ENCODE measurements at places on chromosomes 3 and 15. TPM values are rescaled to one million over a fixed set of nuclear protein-coding genes. Genes with fewer than 3 reads are reported as not detected.

DNA sequence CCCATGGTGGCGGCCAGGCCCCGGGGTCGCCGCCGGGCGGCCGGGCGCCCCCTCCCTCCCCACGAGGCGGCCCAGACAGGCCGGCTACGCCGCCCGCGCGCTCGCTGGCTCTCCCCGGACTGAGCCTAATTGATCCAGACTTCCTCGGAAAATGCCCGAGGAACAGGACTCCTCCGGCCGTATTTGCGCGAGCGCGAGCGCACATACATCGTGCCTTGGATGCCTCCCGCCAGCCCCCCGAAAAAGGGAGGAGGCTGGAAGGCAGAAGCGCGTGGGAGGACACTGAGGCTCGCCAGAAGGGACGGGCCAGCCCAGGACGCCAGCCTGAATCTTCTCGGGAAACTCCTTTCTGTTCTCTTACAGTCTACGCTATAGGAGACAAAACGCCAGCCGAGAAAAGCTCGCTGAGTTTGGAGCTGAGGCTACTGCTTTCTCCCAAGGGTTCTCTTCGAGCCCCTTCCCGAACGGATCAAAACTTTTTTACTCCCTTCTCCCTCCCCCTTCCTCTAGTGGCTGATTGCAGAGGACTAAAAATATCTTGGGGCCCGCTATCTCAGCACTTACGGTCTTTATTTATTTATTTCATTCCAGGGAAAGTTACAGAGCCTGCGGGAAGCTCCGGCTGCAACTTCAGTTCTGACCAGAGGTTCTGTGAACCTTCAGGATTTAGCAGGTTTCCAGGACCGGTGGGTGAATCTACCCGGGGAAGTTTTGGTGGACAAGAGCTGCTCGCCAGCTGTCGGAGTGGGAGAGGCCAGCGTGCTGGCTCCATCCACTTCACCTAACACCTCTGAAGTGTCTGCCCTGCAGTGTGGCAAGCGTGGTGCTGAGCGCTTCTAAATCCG is at the start of gene PDZRN3:
Gene PDZRN3 (minus strand): TSS at position 121 of the 845 bp plus-strand sequence.
- DNase-seq, result no peak

- DNase-seq, result peak; percentile 87
Observed at GRCh38 chr3:111509308-111509707, 32.7 kb upstream of the CD96 start.

GRCh38 chr3:72336821-72337479 is 511.3 kb downstream of the SHQ1 start:
- peak; percentile 68 for DNase-seq

- no peak for DNase-seq
Observed at GRCh38 chr3:151800431-151800830, 13.5 kb upstream of the AADAC start.

DNA sequence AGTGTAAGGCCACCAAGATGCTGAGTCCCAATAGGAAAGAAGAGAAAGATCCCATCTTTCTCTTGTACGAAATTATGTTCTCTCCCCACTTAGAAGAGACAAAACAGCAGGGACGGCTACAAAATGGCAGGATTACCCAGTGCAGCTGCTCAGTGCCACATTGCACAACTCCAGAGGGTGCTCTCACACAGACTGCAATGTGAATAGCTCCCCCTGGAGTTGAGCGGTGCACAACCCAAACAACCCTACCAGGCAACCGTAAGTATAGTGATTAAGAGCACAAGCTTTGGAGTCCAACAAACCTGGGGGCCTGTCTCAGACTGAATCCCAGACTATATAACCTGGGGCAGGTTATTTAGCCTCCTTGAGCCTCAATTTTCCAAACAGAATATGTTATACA is 3.1 kb upstream of the BHLHE40 start:
- peak; percentile 82 for DNase-seq

GRCh38 chr3:49930168-49930690 is 618 bp upstream of the MON1A start:
- no peak for DNase-seq

GRCh38 chr3:124607163-124607562 is 123.1 kb upstream of the UMPS start:
- peak; percentile 91 for DNase-seq

DNA sequence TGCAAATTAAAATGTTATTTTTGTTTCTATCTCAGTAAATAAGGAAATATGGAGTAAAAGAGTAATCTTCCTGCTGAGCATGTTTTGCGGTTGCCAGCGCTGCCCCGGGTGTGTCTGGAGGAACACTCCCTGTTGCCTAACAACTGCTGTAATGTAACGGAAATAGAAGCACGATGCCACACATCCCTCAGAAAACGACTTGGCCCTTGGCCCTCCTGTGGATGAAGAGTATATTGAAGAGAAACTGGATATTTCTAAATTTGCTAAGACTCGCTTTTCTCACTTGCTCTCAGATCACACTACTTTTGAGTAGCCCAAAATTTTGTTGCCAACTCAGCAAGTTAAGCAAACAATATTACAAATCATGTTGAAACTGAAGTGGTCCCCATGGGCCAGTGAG is 18.9 kb downstream of the CX3CR1 start:
- DNase-seq, result peak; percentile 97

GRCh38 chr3:95731753-95732152 is 1082.6 kb upstream of the EPHA6 start:
- peak; percentile 4 for DNase-seq

- DNase-seq, result no peak
Observed at GRCh38 chr3:145133281-145133680, 1027.7 kb downstream of the PLOD2 start.

DNA sequence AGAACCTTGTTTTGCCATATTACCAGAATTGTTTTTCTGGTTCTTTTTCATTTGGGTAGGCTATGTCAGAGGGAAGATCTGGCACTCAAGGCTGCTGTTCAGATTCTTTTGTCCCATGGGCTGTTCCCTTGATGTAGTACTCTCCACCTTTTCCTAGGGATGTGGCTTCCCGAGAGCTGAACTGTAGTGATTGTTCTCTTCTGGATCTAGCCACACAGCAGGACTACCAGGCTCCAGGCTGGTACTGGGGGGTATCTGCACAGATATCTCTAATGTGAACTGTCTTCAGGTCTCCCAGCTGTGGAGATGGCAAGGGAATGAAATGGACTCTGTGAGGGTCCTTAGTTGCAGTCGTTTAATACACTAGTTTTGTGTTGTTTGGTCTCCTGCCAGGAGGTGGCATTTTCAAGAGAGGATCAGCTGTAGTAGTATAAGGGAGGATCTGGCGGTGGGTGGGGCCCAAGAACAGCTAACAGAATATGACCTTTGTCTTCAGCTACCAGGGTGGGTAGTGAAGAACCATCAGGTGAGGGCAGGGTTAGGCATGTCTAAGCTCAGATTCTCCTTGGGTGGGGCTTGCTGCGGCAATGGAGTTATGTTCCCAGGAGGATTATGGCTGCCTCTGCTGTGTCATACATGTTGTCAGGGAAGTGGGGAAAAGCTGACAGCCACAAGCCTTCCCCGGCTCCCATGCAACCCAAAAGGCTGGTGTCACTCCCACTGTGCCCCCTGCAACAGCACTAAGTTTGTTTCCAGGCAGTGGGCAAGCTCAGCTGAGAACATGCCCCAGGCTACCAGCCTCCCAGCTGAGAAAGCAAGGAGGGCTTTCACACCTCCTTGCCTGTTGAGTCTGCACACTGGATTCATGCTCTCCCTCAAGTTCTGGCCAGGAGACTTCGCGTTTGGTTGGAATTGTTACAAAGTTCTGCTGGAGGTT is 252.5 kb downstream of the ISL2 start:
- DNase-seq, result peak; percentile 67

GRCh38 chr3:63993653-63994079 is 29.6 kb downstream of the PSMD6 start:
- peak; percentile 77 for DNase-seq

GRCh38 chr3:126201168-126201567 is 20.8 kb upstream of the ALDH1L1 start:
- DNase-seq, result no peak

DNA sequence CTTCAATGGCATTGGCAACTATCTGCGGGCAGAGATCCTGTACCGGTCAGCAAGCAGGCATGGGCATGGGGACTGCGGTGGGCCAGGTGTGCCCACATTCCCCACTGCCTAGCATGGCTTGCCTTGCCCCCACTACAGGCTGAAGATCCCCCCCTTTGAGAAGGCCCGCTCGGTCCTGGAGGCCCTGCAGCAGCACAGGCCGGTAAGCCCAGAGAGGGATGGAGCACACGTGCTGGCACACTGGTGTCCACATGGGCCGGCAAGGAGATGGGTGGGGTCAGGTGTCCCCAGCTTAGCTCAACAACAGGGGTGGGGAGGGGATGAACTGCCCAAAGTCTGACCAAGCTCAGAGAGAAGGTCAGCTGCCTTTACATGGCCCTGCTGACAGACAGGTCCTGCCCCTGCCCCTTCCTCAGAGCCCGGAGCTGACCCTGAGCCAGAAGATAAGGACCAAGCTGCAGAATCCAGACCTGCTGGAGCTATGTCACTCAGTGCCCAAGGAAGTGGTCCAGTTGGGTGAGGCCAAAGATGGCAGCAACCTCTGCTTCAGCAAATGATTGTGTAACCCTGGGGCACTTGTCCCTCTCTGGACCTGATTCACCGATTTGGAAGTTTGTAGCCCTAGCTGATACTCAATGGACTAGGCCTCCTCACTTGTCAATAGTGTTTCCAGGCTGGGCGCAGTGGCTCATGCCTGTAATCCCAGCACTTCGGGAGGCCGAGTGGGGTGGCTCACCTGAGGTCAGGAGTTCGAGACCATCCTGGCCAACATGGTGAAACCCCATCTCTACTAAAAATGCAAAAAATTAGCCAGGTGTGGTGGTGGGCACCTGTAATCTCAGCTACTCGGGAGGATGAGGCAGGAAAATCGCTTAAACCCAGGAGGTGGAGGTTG is 5.6 kb downstream of the NEIL1 start:
- DNase-seq, result no peak

DNA sequence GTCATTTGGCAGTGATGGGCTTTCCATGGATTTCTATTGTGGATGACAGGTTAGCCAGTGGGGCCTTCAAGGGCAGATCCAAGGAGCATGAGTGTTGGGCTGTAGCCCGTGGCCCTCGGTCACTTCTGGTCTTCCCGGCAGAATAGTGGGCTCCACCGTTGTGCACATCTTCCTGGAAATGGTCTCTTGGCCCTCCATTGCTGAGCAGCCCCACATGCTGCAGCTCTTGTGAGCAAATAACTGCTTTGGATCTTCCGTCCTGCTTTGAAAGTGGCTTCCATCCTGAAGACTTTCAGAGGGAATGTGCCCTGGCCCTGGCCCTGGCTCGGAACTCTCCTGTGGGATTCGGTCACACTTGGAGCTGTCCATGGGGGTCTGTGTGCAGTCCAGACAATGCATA is 102.8 kb downstream of the SNRPN start:
- no peak for DNase-seq

- DNase-seq, result no peak
Observed at GRCh38 chr15:70172124-70172523, 74.4 kb upstream of the TLE3 start.

DNA sequence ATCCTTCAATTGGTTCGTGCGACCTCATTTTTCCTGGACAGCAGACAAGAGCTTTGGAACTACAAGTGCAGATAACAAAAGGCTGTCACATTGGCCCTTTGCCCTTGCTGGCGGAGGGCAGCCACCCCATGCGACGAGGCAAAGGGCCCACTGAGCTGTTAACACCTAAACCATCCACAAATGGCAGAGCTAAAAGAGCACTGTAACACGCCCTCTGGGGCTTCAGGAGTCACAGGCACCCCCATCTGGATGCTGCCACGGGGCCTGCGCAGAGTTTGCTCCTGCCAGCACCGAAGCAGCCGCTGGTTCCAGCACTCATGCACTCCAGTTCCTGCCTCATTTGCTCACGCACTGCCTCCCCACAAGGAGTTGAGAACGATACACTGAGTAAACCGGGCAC is 524.9 kb downstream of the ZNF385D start:
- no peak for DNase-seq

Gene SLC9C1
- total RNA-seq, result not detected

Gene GCSAM
- 0.26 TPM for total RNA-seq

Gene STRIT1
- total RNA-seq, result not detected

Gene ZPLD1
- total RNA-seq, result 2.6 TPM

Gene FGD5
- not detected for total RNA-seq

Gene POPDC2
- total RNA-seq, result 0.26 TPM

Gene ROPN1B
- 0.13 TPM for total RNA-seq

Gene SNAPC5
- total RNA-seq, result 43.3 TPM

Gene BMF
- 1.4 TPM for total RNA-seq
